Caudate nucleus (tissue), 63 donors: ENCODE measurements at places on chromosomes 16 and 17.

DNA sequence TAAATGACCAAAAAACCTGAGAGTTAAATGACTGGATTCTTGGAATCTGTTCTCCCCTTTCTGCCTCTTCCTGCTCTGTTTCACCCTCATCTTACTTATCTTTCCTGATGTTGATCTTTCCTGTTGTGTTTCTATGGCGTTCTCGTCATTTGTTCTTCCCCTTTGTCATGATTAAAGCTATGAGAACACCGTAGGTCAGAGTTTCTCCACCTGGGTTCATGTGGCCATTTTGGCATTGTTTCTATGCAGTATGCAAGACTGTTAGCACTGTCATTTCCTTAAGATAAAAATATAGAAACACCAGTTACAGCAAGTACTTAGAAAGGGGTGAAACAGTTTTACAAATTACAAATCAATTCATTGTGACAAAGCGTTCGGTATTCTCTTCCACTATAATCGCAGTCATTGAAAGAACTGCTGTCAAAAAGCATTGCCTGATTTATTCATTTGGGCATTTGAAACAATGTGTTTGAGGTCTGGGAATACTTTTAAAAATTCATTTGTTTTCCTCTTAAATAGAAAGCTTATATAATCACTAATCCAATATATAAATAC lies 166.0 kb downstream of the PHKB start:
- DNase-seq, result no peak

DNA sequence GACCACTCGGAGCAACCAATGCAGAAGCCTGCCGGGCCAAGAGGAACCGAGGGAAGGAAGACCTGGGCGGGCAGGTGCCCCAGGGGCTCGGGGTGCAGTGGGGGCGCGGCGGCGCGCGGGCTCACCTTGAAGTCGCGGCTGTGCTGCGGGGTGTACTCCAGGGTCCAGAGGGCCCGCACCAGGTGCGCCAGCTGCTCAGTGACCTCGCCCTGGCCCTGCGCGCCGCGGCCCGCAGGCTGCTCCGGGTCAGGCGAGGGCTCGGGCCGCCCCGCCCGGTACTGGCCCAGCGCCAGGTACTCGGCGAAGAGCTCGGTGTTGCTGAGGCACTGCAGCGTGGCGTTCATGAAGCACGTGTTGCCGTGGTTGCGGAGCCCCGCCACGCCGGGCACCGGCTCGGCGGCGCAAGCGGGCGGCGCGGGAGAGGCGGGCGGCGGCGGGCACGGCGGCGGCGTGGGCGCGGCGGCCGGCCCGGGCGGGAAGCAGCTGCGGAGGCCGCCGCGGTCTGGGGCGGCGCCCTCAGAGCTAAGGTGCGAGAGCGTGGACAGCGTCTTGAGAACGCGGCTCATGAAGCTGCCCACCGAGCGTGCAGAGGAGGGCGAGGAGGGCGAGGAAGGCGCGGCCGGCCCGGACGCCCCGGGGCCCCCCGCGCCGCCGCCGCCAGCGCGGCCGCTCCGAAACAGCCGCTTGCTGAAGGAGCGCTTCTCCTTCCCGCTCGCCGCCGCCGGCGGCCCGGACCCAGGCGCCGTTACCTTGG lies 562 bp downstream of the USP31 start:
- no peak for DNase-seq

- no peak for DNase-seq
Measured at GRCh38 chr16:57361404-57361803, 2.8 kb downstream of the CCL22 start.

DNA sequence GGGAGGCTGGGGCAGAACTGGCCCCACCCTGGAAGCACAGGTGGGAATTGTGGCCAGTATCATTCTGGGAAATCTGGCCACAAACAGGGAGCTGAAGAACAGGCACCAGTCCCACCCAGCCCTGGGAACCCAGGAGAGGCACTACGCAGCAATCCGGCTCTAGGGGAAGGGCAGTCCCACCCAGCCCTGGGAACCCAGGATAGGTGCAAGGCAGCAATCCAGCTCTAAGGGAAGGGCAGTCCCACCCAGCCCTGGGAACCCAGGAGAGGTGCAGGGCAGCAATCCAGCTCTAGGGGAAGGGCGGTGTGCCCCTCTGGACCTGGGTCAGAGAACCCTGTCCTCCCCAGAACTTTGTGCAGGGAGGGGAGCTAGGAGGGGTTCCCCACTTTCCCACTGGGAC lies 7.1 kb downstream of the DRC3 start:
- no peak for DNase-seq

- no peak for DNase-seq
Measured at GRCh38 chr17:33498069-33498468, 205.0 kb upstream of the ASIC2 start.

DNA sequence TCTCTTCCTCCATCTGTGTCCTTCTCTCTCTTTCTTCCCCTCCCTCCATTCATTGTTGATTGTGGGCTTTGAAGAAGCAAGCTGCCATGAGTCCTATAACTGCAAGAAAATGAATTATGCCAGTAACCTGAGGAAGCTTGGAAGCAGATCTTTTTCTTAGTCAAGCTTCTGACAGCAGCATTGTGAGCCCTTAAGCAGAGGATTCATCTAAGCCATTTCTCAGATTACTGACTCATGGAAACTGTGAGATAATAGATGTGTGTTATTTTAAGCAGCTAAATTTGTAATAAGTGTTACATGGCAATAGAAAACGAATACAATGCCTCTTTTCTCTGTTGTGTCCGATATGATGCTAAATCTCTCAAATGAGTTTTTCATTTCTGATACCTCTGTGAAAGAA lies 1109.7 kb downstream of the CDH11 start:
- no peak for DNase-seq

DNA sequence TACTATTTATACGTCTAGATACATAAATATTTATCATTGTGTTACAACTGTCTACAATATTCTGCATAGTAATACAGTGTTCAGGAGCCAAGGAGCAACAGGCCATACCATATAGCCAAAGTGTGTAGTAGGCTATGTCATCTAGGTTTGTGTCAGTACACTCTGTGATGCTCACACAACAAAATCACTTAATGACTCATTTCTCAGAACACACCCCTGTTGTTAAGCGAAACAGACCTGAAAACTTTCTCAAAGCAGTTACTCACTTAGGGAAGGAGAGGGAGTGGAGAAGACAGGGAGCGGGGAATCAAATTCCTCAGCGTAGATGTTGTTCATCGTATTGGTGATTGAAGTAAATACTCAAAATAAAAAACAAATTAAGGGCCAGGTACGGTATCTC lies 269.5 kb downstream of the STX8 start:
- DNase-seq, result no peak

- DNase-seq, result no peak
Measured at GRCh38 chr16:13435873-13436474, 484.0 kb upstream of the ERCC4 start.

GRCh38 chr16:56688762-56689161 lies 6.5 kb downstream of the MT1X start:
- no peak for DNase-seq

DNA sequence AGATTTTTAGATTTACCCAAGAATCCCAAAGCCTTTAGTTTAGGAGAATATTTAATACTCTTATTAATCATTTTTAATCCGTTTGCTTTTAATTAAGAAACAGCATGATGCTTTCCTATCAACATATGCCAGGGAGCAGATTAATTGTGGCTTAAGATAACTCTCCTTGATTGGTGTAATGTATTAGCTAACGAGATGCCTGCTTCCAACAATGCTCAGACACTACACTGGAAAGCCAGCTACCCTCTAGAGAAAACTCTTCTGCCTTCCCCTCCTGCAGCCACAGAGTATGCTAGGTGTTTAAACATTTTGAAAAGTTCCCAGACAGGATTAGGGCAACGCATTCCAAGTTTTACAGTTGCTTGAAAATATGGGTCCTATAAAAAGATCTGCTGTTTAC lies 142.2 kb downstream of the AATF start:
- no peak for DNase-seq

DNA sequence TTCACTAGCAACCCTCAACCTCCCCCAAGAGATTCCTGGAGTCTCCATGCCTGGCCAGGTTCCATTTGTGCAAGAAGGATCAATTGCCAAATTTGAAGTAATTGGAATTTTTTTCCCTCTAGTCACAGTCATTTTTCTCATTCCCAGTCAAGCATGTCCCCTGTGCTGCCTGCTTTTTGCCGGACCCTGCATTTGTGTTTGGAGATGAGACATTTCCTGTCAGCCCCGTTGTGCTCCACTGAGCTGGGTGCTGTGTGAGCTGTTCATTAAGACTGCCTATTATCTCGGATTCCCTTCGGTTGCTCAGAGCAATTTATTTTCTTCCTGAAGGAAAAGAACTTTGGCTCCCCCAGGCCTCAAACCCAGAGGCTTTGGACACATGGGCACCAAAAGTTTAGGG lies 201.0 kb upstream of the NLRP1 start:
- no peak for DNase-seq

GRCh38 chr17:77375108-77375916 lies 234.5 kb downstream of the SEC14L1 start:
- DNase-seq, result no peak

DNA sequence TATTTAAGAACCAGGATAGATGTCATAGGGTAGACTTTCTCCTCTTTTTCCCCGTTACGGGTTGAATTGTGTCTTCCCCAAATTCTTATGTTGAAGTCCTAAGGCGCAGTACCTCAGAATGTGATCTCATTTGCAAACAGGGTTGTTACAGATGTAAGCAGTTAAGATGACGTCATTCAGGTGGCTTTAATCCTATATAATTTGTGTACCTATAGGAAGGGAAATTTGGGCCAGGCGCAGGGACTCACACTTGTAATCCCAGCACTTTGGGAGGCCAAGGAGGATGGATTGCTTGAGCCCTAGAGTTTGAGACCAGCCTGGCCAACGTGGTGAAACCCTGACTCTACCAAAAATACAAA lies 99.5 kb upstream of the DHX40 start:
- DNase-seq, result no peak

DNA sequence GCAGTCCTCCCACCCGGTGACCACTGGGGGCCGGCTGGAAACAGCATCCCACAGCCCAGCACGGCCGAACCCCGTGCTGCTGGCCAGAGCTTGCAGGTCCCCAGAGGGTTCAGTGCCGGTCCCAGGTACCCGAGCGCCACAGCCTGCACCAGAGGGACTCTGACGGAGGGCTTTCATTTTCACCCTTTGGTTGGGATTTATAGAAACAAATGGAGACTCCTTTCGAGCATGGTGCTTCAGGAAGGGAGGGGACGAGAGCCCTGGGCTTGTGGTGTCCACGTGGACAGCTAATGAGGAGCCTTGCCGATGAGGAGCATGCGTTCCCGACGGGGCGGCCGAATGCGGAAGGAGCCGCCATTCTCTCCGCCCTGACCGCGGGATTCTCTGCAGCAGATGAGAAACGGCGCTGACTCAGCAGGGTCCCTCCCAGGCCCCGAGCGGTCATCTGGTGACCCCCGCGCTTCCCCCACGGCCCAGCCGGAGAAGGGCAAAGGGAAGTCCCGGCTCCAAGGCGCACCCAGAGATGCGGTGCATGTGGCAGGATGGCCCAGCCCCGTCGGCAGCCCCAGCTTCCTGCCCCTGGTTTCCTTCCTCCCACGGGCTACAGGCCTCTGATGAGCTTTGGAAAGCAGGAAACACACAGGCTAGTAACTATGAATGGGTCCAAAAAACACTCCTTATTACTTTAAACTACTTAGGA lies 9.8 kb downstream of the SLC38A10 start:
- DNase-seq, result no peak
